ENCODE measurements at places on chromosomes 7 and 10.

DNA sequence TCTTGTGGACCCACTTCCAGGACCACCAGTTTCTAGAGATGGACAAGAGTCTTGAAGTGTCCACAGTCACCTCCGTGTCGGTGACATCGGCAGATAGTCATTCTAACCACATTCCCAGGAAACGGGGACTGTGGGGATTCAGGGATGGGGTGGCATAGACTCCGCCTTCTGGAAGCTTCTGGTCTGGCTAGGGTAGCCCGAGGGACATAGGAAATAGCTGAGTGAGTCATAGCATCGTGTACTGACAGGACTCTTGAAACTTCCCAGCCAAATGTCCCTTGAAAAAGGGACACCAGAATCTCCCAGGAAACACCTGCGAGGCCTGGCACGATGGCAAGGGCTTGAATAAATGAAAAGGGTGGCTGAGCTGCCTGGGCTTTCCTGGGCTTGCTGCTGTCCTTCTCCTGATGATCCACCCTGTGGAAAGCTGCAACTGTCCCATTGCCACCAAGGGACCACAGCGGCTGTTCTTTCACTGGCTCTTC, 84.1 kb upstream of the LRRC4 start:
- peak; percentile 68 for DNase-seq

- DNase-seq = no peak
These were observed 158.0 kb upstream of the TNS3 start for GRCh38 chr7:47739891-47740290.

DNA sequence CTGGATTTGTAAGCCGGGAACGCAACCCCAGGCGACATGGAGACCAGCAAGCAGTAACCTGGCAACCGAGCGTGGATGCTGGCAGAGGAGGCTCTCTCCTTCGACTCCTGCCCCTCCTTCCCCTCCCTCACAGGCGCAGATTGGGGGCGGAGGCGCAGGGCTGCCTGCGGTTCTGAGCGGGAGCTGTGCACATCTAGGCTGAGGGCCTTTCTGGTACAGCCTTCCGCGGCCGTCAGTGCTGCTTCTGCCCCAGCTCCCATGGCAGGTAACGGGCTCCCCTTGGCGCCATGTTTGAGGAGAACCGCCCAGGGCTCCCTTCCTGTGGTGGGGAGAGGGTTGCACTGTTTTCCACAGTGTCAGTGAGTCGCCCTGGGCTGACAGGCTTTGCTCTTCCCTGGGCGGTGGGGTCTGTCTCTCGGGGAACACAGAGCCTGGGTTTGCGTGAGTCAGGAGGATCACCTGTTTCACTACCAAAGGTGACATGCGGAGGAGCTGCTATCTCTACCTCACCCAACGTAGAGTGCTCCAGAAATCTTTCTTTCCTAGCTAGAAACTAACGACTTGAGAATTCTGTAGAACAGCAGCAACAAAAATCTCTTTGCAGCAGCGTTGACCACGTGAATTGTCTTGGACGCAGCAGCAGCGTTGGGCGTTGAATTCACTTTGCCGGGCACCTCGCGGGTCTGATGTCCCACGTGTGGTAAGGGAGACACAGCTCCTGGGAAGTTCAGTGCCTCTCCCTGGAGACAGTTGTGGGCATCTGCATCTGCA, 154.8 kb upstream of the COBL start:
- DNase-seq = no peak

DNA sequence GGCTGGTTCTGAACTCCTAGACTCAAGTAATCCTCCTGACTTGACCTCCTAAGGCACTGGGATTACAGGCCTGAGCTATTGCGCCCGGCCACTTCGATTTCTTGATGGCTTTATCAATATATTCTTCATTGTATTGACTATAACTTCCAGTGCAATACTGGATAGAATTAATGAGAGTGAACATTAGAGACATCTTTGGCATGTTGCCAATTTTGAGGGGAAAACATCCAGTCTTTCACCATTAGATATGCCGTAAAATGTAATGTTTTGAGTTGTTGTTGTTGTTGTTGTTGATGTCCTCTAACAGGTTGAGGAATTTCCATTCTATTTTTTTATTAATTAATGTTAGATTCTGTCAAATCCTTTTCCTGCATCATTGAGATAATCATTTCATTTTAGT, 578.9 kb downstream of the ZWINT start:
- no peak for DNase-seq

Measured in kidney tubule cell (primary cell).